ENCODE measurements at places on chromosomes 16 and 17. TPM values are rescaled to one million over a fixed set of nuclear protein-coding genes. Genes with fewer than 3 reads are reported as not detected.
A peak's percentile ranks its signal among the peaks of the same experiment; 100 is the strongest.

The GGT6 gene
- not detected for total RNA-seq

The TEKT1 gene
- not detected for total RNA-seq

The C16orf89 gene
- not detected for total RNA-seq

The SLFN12 gene
- 8.8 TPM for total RNA-seq

The NAGLU gene
- 17.4 TPM for total RNA-seq

The NTN1 gene
- 0.60 TPM for total RNA-seq

- no peak for DNase-seq
These were observed 137.4 kb upstream of the COX10 start for GRCh38 chr17:13931800-13932460.

DNA sequence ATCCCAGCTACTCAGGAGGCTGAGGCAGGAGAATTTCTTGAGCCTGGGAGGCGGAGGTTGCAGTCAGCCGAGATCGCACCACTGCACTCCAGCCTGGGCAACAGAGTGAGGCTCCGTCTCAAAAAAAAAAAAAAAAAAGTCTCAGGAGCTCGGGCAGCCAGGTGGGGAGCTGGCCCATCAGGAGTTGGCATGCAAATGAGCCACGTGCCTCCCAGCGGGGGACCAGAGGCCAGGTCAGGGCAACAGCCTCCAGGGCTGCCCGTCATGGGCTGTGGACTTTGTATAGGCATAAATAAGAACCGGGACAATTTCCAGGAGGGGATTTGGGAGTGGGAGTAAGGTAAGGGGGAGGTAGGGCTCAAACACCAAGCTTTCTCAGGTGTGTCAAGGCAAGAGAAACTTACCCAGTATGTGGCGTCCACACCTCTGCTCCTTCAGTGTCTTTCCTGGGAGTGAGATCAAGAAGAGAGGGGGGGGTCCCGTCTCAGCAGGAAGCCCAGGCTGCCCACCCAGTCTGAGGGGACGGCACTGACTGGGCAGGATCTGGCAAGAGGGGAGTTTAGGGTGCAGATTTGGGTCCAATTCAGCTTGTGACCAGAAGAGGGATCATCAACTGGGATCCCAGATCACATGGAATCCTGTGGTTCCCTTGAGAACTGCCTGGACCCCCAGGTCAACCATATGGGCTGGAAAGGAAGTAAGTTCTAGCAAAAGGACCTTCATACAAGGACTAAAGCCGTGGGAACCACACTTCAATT is 22.3 kb upstream of the G6PC1 start:
- no peak for DNase-seq

GRCh38 chr16:76583466-76583865 is 306.3 kb downstream of the CNTNAP4 start:
- no peak for DNase-seq

- DNase-seq, result no peak
These were observed 55.9 kb downstream of the MYO18A start for GRCh38 chr17:29124135-29124924.

- DNase-seq, result no peak
These were observed 68.2 kb upstream of the ZNF423 start for GRCh38 chr16:49924078-49924477.

- DNase-seq, result no peak
These were observed 12.7 kb downstream of the MMP2 start for GRCh38 chr16:55491691-55492090.

- DNase-seq, result peak; percentile 40
These were observed 449 bp downstream of the SMCR8 start for GRCh38 chr17:18315562-18315922.

GRCh38 chr17:77724876-77725615 is 233.5 kb upstream of the TNRC6C start:
- DNase-seq, result no peak

DNA sequence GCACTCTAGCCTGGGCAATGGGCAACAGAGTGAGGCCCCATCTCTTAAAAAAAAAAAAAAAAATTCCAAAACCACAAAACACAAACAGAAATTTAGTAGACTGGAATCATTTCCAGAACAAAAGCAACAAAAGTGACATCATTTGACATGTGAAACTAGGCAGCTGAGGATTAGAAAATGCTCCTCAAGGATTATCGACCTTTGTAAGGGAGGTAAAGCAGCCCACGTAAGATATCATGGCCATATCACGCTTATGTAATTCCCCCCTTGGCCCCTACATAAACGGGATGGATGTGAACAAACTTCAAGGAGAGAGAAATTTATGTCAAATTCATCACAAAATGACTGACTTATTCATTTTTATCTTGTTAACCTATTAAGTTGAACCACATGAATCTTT is 83.3 kb downstream of the WDR59 start:
- no peak for DNase-seq

DNA sequence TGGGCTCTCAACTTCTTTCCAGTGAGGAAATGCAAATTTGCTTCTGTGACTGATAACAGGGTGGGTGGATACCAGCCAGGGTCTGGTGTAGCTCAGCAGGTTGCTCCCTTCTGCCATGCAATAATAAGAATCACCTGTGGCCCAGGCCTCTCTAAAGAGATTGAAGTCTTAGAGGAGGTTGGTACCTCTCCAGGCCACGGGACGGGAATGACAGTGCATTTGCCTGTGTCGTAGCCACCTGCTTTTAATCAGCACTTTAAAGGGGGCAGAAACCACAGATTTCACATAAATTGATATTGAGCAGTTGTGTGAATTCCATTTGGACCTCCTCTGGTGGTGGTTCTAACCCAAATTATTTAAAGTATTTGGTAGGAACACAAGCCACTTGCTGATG is 246.9 kb downstream of the PRKCA start:
- DNase-seq, result no peak

GRCh38 chr17:35423761-35424160 is 8.5 kb downstream of the SLFN12 start:
- DNase-seq, result no peak

- no peak for DNase-seq
These were observed 55.9 kb downstream of the C17orf67 start for GRCh38 chr17:56777859-56778258.

GRCh38 chr16:5046914-5047313 is 13.2 kb upstream of the NAGPA start:
- no peak for DNase-seq

- DNase-seq, result no peak
These were observed 17.4 kb downstream of the ADGRG1 start for GRCh38 chr16:57645691-57646387.

GRCh38 chr16:27445502-27446175 is 43.7 kb downstream of the IL21R start:
- no peak for DNase-seq

- DNase-seq, result no peak
These were observed 6.6 kb upstream of the MIF4GD start for GRCh38 chr17:75277664-75278071.

DNA sequence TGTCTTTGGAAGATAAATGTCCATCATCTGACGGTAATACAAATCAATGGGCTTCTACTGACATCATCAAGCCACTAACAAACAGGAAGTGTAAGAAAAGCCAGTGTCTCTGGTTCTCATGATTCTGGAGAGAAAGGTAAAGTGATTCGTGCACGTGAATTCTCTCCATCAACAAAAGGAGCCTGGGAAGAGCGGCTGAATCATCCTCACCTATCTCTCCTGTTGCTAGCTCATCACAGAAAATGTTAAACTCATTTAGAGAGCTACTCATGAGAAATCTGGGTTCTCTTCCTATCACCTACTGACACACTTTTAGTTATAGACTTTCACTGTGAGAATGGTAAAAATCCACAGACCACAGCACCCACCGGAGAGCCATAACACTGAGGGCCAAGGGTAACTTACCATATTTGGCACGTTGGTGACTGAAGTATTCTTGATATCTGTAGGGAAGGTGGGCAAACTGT is 70.3 kb downstream of the CREBBP start:
- no peak for DNase-seq

DNA sequence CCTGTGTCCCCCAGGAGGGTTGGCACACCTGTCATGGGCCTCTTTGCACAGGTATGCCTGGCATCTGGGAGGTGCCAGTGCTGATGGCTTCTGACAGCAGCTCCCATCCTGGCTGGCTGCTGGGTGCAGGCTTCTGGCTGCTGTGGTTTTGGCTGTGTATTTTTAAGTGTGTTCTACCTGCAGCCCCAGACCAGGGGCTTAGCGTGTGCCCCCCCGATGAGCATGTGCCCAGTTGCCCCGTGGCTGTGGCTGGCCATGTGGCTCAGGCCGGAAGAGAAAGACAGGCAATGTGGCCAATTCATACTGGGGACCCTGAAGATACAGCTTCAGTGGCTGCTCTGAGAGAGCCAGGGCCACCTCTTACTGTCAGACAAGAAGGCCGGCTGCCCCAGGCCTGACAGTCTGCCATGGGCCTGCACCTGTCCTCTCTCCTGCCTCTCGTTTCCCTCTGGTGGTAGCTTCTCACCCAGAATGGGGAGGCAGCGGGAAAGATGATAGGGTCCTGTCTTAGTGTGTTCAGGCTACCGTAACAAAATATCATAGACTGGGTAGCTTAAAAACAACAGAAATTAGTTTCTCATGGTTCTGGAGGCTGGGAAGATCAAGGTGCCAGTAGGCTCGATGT is 37.6 kb upstream of the LGALS9 start:
- DNase-seq, result no peak

- no peak for DNase-seq
These were observed 102.2 kb downstream of the AATF start for GRCh38 chr17:37050920-37051319.

GRCh38 chr16:48608452-48608851 is 1.5 kb downstream of the N4BP1 start:
- no peak for DNase-seq

- DNase-seq, result no peak
These were observed 8.4 kb upstream of the SREBF1 start for GRCh38 chr17:17845046-17845775.

DNA sequence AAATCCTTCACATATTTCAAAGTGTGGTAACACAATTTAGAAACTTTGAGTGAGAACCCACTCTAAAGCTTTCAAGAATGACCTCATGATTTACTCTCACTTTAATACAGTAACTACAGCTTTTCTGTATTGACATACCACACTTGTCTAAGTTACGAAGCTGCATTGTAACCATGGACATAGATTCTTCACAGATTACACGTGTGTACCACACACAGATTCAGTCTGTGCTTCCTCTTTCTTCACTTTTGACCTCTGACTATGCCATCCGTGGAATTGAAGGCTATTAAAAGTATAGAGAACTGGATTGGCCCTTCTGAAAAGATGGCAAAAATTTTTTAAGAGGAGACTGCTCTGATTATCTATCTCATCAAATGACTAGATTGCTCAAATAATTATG is 172.7 kb downstream of the TANC2 start:
- DNase-seq, result no peak

- no peak for DNase-seq
These were observed 41.7 kb downstream of the SMPD3 start for GRCh38 chr16:68406458-68407152.

GRCh38 chr17:28720247-28720996 is 637 bp downstream of the RPL23A start:
- DNase-seq, result no peak

DNA sequence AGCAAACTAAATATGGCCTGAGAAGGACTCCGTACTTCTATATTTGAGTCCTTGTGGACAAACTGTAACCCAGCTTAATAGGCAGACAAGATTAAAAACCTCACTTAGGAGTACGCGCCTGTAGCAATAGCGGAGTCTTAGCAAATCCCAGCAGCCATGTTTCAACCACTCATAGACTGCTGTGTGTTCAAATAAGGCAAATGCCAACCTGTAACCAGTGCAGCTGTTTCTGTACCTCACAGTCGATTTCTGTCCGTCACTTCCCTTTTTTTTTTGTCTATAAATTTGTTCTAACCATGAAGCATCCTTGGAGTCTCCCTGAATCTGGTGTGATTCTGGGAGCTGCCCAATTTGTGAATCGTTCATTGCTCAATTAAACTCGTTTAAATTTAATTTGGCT is 30.2 kb downstream of the TANC2 start:
- no peak for DNase-seq

- DNase-seq, result no peak
These were observed 22.9 kb downstream of the KLHDC4 start for GRCh38 chr16:87742781-87743490.

GRCh38 chr16:86575754-86576557 is 2.4 kb upstream of the FOXL1 start:
- peak; percentile 50 for DNase-seq

- no peak for DNase-seq
These were observed 25.4 kb upstream of the HOXB13 start for GRCh38 chr17:48753794-48754499.

DNA sequence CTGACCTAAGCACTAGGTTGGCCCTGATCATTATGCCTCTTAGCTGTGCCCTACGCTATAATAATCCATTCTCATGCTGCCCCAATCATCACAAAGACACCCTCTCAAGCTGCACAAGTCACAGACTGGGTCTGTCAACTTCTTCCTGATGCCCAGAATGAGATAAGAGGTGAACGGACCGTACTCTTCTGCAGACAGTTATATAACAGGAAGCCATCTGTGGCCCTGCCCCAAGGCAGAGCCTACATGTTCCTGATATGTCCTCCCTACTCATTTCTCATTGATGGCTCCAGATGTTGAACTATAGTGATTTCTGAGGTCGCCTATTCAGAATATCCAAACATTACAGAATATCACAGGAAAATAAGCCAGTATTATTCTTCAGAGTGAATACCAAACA is 471.6 kb upstream of the ERCC4 start:
- no peak for DNase-seq

DNA sequence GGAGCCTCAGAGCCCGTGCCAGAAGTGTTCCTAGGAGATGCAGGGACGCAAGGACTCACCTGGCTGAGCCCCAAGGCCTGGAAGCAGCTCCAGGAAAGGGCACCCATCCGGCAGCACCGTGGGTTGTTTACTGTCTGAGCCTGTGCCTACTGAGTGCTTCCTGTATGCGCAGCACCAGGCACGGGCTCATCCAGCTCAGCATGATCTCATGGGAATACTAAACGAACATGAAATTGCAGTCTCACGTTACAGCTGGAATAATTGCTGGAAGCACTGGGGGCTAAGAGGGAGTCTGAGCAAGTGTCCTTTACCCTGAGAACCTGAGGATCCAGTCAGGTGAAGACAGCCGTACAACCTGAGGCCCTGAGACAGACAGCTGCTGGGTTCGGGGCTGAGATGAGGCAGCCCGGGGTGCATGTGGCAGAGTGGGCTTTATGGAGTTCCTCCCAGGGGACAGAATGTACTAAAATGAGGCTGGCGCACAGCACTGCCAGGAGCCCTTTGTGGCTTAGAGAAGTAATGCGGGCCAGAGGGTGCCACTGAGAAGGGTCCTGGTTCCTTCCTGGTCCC is 5.4 kb downstream of the CTRL start:
- DNase-seq, result no peak

Measured in activated T-helper 2 cell treated with anti-CD3 and anti-CD28 coated beads, Interferon-gamma antibody, Interleukin-2, Interleukin-4, amounts not matched to agents 10 μg/mL and 5 μg/mL and 100 μg/mL, durations not matched to agents 14 hours and 24 hours and 36 hours (primary cell).